ENCODE measurements at places on chromosomes 5 and 9.

DNA sequence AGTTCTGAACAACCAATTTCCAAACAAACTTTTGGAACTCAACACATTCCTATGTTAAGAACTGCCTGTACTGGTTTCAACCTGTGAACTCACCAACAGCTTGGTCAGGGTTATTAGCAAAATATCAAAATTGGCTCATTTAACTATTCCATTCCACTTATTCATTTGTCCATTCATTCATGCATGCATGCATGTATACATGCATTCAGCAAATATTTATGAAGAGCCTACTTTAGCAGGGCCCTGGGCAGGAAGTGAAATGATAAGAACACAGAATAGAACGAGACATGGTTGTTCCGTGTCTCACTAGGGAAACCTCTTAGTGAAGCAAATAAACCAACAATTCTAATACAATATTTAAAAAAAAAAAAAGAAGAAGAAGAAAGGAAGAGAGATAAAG, 107.4 kb downstream of the GLIS3 start:
- no peak for DNase-seq

DNA sequence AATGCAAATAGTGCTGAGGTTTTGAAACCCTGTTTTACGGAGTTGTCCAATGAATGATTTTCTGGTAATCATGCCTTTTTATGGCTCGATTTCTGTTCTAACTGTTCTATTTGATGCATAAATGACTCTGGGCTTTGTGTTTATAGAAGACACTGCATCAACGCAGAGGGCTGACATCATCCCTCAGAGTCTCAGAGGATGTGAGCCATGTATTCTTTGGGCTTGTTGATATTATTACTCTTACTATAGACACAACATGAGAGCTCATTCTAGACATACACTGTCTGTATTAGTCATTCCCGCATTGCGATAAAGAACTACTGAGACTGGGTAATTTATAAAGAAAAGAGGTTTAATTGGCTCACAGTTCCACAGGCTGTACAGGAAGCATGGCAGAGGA, 31.6 kb downstream of the CDH6 start:
- no peak for DNase-seq

GRCh38 chr5:39998518-39998917, 573.7 kb upstream of the DAB2 start:
- no peak for DNase-seq

- DNase-seq = no peak
These were observed 38.9 kb downstream of the PTTG1 start for GRCh38 chr5:160460377-160461049.

DNA sequence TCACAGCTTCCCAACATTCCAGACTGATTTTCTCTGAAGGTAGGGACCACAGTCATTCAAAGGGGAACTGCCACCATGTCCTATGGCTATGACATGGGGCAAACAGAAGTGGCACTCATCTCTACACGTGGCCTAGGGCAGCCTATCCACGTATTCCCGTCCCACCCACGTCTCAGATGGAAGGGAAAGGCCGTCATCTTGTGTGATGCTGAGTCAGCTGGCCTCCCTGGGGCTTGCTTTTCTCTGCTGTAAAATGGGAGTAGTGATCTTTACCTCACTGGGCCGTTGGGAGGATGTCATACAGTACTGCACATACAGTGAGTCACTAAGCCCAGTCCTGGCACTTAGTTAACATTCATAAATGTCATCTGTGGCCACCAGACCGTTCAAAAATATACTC, 72.3 kb downstream of the RAPGEF1 start:
- no peak for DNase-seq

Measured in midbrain (tissue), 1 donor.